ENCODE measurements at places on chromosomes 6 and 20.

GRCh38 chr6:20335872-20336271 lies 65.8 kb upstream of the E2F3 start:
- DNase-seq = peak; percentile 23

DNA sequence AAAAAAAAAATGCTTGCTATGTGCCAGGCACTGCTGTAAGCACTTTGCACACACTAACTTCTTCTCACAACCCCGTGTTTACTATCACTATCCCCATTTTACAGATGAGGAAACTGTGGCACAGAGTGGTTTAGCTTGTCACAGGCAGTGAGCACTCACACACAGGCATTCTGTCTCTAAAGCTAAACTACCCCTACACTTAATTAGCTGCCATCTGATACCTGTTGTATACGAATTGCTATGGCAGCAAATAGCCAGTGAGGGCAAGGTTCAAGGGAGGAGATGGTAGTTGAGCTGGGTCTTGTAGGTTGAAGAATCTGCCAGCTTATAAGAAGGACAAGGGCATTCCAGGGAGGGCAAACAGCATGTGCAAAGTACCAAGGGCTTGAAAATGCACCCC lies 5.2 kb downstream of the TNNC2 start:
- DNase-seq = no peak

- no peak for DNase-seq
These were observed 17.9 kb downstream of the FASTKD5 start for GRCh38 chr20:3141757-3142156.

DNA sequence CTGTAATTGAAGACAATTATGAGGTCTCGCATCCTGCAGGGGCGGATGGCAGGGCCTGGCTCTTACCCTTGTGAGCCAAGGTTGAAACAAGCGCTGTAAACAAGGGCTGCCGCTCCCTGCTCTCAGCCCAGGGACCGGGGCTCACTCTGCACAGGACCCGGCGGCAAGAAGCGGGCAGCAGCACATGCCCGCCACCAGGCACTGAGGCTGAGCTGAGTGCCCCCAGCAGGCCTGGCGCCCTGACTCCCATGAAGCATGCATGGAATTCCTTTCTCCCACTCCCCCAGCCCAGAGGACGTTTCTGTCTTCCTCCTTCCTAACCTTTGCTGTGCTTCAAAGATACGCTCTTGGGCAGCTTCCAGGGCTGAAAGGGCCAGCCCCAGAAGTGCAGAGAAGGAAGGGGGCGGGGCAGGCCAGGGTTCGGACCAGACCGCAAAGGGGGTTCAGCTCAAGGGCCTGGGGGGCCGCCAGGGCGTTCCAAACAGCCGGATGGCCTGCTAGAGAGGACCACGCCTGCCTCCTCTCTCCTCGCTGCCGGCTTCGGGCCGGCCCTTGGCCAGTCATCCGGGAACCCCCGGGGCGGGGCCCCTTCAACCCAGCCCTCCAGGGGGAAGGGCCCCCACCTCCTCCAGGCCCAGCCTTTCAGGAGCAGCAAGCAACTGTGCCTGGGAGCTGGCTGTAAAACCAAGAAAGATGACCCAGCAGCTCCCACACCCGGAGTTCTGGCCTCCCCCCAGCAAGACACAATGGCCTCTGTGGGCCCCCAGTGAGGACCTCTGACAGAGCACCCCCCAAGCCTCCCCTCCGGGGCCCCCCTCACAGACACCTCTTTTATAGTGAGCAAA lies 109.9 kb downstream of the NOL4L start:
- no peak for DNase-seq

DNA sequence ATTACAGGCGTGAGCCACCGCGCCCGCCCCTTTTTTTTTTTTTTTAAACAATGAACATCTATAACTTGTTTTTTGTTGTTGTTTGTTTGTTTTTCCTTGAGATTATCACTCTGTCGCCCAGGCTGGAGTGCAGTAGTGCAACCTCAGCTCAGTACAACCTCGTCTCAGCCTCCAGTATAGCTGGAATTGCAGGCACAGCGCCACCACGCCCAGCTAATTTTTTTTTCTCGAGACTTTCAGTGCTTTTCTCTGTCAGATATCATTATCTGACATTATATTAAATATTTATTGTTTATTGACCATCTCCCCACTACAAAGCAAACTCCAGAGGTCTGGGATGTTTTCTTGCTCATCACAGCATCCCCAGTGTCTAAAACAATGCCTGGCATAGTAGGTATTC lies 2.3 kb upstream of the DLK2 start:
- no peak for DNase-seq

- no peak for DNase-seq
These were observed 27.3 kb downstream of the PRDM1 start for GRCh38 chr6:106113256-106113959.

DNA sequence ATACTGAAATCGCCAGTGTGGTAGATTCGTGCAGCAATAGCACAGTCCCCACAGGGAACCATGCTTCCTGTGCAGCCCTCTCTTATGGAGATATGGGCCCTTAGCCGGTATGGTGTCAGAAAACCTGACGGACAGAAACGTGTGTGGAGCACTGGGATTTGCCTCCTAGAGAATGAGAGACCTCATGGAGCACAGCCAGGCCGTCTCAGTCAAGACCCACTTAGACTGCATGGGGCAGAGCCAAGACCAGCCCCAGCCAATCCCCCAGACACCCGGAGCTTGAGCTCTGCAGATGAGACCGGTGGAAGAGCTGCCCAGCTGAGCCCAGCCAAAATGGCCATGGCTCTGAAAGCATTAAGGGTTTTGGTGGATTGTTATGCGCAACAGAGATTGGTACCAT lies 163.7 kb downstream of the DLL1 start:
- DNase-seq = no peak

- DNase-seq = no peak
These were observed 44.0 kb upstream of the RNGTT start for GRCh38 chr6:89007209-89008000.

DNA sequence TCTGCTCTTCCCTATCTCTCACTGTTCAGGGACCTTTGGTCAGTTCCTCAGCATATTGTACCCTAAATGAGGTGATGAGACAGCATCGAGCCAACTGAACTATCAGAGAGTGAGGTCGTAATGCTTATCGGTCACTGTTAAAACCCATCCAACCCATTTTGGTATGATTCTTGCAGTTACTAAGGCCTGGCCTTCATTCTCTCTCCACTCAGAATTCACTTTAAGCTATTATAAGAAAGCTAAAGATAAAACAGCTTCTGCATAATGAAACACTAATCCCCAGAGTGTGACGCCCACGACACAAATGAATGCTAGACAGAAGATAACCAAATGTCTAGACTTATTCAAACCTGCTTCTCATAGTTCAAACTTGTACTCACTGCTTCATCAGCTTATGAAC lies 175.8 kb downstream of the GMPR start:
- peak; percentile 38 for DNase-seq

DNA sequence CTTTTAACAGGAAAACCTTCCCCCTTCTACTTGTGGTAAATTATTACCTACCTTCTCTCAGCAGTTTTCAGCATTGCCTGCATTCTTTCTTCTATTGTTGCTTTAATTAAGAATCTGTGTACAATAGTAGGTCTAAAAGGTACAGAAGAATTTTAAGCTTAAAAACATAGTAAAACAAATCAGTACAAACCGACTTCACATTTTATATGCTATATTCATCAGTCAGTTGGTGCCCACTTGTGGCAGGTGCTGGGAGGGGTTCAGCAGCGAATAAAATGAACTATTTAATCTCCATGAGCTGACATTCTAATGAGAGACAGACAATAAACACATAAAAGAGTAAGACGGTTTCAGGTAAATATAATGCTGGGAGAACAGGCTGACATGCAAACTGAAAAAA lies 73.4 kb upstream of the FBXO30 start:
- DNase-seq = peak; percentile 52

- no peak for DNase-seq
These were observed 35.8 kb downstream of the AGPAT4 start for GRCh38 chr6:161238081-161238480.

GRCh38 chr6:47371139-47371869 lies 61.6 kb upstream of the TNFRSF21 start:
- DNase-seq = no peak

DNA sequence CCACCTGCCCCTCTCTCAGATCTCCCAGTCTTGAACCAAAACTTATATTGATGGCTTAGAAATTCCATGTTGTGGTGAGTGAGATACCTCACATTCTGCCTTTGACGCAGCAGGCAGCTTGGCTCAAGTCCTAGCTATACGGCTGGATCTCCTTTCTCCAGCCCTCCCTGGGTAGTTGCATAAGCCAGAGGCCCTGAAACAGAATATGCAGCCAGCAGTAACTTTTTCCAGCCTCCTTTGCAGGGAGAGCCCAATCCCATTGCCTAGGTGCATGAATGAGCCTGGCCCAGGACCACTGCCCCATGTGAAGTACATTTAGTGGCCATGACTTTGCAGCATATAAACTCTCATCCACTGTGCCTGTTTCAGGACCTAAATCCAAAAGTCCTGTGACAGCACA lies 202.2 kb upstream of the CDYL start:
- no peak for DNase-seq

DNA sequence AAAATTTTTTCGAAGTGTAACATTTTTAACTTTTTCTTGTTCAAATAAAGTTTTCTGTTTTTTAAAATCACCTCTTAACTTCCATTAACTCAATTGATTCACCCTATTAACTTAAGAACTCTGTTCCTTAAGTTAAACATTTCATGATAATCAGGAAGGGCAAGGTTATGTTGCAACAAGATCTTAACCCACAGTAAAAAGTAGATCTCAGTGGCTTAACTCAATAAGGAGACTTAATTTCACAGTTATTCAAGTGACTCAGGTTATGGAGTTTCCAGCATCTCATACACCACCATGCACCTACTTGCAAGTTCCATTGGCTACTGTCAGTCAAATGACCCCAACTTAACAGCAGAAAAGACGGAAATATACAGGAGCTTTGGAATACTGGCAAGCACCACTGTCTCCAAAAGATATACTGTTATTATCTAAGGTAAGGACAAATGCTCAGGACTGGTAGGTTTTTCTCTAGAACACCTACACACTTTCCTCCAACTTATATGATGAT lies 11.2 kb downstream of the HLA-DQB1 start:
- DNase-seq = no peak

DNA sequence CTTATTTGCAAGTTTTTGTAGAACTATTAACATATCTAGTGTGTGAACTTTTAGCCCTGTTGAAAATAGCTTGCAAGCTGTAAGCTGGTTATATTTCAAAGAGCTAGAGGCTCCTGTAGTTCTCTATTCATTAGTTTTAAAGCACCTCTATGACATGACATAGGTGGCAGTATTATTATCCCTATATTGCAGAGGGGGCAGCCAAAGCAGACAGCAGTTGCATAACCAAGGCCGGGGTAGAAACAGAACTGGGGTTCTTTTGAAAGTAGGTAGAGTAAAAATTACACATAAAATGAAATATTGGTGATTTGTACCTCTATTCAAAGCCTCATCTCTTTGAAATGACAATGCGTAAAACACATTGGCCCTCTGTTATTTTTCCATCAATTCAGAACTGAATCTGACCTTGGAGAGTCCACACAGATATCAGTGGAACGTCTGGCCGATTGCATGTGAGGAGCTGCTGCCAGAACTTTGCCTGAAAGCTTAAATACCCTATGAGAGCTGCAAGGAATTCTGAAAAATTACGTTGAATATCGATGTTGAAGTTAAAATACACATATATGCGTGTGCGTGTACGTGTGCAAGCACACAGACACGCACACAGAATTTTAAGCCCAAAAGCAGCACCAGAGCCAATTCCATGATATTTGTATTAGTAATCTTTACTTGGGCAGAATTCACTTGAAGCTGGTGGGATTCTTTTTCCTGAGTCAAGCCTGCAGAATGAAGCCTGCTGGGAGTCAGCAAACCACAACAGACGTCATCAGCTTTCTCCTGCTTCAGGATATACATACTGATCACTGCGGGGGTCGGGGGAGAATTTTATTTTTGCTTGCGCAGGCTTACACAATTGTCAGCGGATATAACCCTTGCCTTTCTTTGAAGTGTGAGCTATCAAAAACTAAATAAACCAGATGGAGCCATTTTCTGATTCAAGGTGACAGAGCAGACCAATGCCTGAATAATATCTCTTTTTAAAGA lies 163.2 kb downstream of the PDE7B start:
- no peak for DNase-seq

DNA sequence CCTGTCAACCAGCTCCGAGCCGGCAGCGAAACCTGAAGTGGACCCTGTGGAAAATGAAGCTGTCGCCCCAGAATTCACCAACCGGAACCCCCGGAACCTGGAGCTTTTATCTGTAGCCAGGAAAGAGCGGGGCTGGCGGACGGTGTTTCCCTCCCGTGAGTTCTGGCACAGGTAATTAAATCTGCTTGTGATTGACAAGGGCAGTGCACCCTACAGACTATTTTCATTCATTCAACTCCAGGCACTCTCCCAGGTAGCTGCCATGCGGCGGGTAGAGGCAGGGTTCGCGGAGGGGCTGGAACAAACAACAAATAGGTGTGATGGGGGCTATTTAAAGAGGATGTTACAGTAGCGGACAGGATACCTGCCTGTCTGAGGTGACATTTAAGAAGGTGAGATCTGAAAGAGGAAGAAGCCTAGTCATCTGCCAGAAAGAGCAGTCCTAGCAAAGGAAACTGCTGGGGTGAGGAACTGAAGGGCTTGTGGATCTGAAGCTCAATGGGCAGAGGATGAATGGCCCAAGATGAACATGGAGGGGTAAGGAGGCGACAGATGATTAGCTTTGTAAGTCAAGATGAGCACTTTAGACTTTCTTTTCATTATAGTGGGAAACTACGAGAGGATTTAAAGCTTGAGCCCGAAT lies 810 bp downstream of the MRPL18 start:
- DNase-seq = peak; percentile 33

Data from CD4-positive, alpha-beta T cell treated with Interleukin-10 for 1 hour (primary cell).